HAP-1 (cell line): ENCODE measurements at places on chromosomes 12 and 14.

DNA sequence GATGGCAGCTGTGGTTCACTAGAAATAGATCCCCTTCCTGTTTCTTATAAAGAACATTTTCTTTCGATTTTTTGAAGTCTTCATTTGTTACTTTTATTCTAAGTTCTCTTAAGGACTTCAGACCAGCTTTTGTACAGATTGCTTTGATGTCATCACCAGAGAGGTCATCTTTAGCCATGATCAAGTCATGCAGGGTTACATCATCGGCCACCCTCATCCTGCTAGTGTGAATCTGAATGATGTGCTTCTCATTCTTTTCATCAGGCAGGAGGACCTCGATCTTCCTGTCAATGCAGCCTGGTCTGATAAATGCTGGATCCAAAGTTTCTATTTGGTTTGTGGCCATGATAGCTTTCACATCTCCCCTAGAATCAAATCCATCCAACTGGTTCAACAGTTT is 706.7 kb downstream of the RERGL start:
- DNase-seq: no peak

DNA sequence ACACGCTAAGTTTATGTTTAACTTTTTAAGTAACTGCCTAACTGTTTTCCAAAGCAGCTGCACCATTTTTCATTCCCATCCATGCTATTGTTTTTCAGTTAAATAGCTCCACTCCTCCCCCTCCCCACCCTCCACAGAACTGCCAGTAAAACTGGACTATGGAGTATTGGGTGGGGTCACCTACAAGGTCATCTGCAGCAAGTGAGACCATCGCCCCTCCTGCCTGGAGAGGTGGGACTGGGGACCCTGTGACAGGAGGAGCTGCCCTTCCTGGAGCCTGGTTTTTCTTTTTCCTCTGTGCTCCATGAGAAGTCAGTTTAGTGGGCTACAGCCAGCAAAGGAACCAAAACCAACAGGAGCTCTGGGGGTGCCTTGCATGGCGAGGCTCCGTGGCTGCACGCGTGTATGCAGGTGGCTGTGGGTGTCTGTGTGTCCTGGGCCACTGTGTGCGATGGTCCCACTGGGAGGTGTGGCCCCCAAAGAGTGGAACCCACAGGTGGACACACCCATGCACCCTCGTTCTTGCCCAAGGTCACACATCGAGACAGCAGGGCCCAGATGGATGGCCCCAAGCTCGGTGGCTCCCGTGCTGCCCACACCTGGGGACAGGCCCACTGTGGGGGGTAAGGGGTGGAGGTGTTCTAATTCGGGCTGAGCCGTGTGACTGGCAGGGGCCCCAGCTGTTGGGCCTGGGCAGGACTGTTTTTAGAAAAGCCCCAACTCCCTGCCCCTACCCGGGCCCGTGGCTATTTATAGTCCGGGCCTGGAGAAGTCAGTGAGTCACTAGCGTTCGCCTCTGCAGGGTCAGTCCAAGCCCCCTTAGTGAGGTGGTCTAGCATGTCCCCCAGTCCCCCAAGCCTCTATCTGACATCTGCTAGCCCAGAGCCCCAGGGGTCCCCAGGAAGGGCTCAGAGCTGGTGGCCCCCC is 2.3 kb upstream of the ADSS1 start:
- no peak for DNase-seq

DNA sequence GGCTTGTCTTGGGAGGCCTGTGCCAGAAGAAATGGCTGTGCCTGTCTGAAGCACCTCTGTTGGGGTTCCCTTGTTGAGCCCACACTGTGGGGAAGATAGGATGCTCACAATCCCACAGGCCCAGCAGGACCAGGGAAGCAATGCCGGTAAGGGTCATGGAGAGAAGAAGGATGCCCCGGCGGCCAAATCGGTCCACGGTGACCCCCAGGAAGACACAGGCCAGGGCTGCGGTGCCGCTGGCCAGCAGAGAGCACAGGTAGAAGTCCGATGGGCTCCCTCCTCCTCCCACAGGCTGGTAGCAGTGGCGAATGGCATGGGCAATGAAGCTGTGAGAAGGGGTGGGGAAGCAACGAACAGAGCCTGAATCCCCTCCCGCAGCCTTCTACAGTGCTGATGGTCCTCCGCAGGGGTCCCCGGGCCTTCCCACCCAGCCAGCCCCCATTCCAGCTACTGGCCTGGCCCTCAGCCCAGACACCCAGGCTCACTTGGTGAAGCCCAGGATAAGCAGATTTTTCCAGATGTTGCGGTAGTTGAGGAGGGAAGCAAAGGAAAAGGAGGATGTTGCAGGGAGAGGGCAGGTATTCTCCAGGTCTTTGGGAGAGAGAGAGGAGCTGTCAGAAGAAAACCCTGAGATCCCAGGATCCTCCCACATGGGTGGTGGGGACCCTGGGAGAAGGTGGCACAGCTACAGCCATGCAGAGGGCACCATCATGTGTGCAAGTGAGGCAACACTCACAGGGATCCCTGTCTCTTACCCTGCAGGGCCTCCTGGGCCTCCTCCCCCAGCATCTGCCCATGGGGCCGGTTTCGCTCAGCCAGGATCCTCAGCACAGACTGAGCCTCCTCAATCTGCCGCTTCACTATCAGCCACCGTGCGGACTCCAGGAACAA is 5.0 kb downstream of the SLC22A17 start:
- no peak for DNase-seq

DNA sequence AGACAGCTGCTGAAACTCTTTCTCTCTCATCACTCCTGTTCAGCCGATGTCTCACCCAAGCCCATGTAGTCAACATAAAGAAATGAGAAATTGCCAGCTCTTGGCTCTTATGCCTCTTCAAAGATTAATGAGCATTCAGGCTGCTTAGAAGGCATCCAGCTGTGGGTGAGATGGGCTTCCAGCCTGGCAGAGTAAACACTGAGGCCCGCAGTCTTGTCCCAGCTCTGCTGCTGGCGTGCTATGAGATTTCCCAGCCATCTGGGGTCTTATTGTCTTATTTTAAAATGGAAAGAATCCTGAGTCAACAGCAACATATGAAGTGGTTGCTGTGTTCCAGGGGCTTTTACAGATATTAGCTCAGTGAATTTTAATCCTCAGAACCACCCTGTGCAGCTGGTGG is 12.6 kb downstream of the RXYLT1 start:
- DNase-seq: no peak

- DNase-seq: no peak
Measured at GRCh38 chr12:100875771-100876170, 81.2 kb downstream of the ANO4 start.

GRCh38 chr14:54781961-54782750 is 120.5 kb downstream of the GCH1 start:
- DNase-seq: no peak

DNA sequence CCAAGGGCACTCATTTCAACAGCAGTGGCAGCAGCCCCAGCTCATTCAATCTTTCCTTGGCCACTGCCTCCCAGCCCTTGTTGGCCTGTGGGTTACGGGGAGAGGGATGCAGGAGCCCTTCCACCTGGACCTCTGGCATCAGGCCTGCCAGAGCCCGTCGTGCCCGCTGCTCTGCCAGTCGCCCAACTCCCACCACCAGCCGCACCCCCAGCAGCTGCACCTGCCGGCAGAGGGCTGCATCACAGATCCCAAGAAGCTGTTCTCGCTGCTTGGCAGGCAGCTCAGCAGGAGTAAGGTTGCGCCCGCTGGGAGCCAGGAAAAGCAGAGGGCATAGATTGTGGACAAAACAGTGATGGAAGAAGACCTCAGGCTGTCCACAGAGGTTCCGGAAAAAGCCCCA is 6.7 kb downstream of the SMUG1 start:
- DNase-seq: no peak

- no peak for DNase-seq
Measured at GRCh38 chr12:77046468-77046867, 18.9 kb downstream of the E2F7 start.

- no peak for DNase-seq
Measured at GRCh38 chr12:121762269-121762668, 31.2 kb downstream of the RHOF start.
